ENCODE measurements at places on chromosomes 5 and 9.

DNA sequence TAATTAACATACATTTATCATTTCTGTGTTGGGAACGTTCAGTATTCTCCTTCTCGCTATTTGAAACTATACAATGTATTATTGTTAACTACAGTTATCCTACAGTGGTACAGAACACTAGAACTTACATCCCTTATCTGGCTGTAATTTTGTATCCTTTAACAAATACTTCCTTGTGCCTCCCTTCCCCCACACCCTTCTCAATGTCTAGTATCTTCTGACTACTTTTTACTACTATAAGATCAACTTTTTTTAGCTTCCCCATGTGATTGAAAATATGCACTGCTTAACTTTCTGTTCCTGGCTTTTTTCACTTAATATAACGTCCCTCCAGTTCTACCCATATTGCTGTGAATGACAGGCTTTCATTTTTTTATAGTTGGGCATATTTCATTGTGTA lies 253.5 kb downstream of the RAB3C start:
- no peak overlapping the region for H3K4me3 ChIP-seq
- H3K4me1 ChIP-seq, result no peaks in the 10 kb centered on the region
- no peak for DNase-seq
- H3K27me3 ChIP-seq, result peaks cover 3% of the 10 kb centered on the region
- peaks cover 2% of the 10 kb centered on the region for H3K36me3 ChIP-seq

GRCh38 chr5:115297031-115297430 lies 577 bp upstream of the CCDC112 start:
- peaks cover 12% of the 10 kb centered on the region for H3K4me1 ChIP-seq
- no peak overlapping the region for H3K27ac ChIP-seq
- no peak for DNase-seq
- peaks cover 5% of the 10 kb centered on the region for H3K36me3 ChIP-seq

DNA sequence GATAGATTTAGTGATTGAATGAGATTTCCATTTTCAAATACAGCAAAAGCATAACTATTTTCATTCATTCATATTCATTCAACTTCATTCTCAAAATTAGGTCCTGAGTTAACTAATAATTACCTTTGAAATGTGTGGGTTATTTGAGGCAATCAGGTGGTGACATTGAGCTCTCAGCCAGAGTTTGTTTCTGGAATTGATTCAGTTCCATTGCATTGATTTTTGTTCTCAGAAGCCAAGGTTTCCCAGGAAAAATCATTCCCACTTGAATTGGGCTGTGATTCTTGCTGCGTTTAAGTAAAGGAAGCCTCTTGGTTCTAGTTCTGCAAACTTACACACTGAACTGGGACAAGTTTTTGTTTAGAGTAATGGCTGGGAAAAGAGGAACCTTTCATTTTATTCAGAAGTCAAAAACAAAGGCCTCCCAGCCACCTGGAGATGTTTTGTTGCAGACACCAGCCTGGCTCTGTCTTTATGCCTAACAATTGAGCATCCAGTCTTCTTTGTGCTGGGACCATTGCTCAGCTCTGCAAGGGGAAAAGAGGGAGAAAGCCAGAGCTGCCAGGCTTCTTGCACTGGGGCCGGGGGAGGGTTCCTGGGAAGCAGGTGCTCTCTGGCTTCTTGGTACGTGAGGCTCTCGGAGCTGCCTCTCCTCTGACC lies 198.6 kb downstream of the TRIO start:
- H3K27me3 ChIP-seq, result no peaks in the 10 kb centered on the region
- H3K36me3 ChIP-seq, result peaks cover 39% of the 10 kb centered on the region
- H3K4me3 ChIP-seq, result no peak overlapping the region
- no peak overlapping the region for H3K27ac ChIP-seq
- DNase-seq, result no peak

DNA sequence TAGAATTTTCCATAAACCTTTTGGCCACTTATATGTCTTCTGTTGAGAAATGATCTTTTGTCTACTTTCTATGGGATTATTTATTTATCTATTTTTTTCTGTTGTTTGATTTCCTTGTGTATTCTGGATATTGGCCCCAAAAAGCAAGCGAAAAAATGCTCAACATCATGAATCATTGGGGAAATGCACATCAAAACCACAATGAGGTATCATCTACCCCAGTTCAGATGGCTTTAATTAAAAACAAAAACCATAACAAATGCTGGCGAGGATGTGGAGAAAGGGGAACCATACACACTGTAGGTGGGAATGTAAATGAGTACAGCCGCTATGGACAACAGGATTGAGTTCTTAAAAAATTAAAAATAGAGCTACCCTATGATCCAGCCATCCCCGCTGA lies 125.0 kb upstream of the LPCAT1 start:
- no peak overlapping the region for H3K4me3 ChIP-seq
- no peaks in the 10 kb centered on the region for H3K36me3 ChIP-seq
- DNase-seq, result no peak
- H3K27me3 ChIP-seq, result peaks cover 77% of the 10 kb centered on the region
- peaks cover 5% of the 10 kb centered on the region for H3K4me1 ChIP-seq

DNA sequence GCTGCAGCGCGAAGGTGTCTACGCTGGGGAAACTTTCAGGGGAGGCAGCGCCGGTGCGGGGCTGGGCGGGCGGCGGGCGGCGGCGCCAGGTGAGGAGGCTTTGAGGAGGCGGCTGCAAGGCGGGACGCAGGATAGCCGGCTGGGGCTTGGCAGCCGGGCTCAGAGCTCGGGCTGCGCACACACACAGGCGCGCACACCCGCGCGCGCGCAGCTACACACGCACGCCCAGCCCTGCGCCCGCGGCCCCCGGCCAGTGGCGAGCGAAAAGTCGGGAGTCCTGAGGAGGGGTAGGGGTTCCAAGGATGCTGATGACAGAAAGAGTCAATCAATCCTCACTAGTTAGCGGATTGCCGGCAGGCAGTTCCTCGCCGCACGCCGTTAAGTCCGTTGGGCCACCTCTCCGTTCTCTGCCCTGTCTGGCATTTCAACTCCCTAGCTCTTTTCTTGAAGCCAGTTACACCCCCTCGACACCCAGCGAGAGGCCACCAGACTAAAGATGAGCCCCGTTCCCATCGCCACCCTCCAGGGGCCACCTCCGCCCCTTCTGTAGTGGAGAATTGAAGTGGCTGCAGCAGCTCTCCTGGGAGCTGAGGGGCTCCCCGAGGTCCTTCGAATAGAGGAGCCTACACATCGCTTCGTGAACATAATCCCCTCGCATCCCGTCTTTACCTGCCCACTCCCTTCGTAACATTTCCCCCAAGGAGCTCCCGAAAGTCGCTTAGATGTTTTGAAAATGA lies 1640.3 kb upstream of the C9orf72 start:
- peaks cover 81% of the 10 kb centered on the region for H3K27me3 ChIP-seq
- DNase-seq, result no peak
- peak within 1 kb of the TSS; percentile 62 for H3K27ac ChIP-seq
- H3K4me3 ChIP-seq, result peak within 1 kb of the TSS; percentile 89
- peaks cover 37% of the 10 kb centered on the region for H3K4me1 ChIP-seq

DNA sequence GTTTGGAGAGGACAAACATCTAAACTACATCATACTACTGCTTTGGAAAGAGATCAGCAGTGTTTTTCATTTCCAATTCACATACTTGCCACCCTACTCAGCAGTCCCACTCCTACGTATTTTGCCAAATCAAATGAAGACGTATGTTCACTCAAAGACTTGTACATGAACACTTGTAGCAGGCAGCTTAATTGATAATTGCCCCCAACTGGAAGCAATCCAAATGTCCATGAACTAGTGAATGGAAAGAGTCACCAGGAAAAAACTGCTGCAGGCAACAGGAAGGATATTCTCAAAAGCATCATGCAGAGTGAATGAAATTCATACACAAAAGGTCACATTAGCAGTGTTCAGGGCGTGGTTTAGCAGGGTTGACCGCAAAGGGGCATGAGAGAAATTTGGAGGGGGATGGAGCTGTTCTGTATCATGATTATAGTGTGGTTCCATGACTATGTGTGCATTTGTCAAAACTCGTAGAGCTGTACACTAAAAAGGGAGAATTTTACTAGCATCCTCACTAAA lies 38.8 kb downstream of the PAEP start:
- H3K4me1 ChIP-seq, result no peaks in the 10 kb centered on the region
- H3K4me3 ChIP-seq, result no peak overlapping the region
- no peak for DNase-seq
- peaks cover 21% of the 10 kb centered on the region for H3K27me3 ChIP-seq

DNA sequence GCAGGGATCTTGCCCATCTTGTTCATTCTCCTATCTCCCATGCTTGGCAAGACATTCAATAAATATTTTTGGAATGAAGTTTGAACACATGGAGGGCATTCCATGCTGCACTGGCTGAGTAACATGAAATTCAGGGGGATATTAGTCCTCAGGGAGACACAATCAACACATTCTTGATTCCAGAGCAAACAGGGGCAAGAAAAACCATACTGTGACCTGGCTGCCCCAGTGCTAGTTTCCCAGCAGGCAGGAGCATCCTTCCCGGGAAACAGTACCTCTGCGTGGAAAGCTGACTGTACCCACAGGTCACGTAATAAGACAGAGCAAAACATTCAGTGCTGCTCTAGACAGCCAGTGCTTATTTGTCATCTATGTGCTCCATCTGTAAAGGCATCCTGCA lies 66.3 kb upstream of the SPOCK1 start:
- peaks cover 37% of the 10 kb centered on the region for H3K27me3 ChIP-seq
- H3K4me3 ChIP-seq, result no peak overlapping the region
- H3K36me3 ChIP-seq, result no peaks in the 10 kb centered on the region
- H3K4me1 ChIP-seq, result peaks cover 4% of the 10 kb centered on the region
- H3K27ac ChIP-seq, result no peak overlapping the region

DNA sequence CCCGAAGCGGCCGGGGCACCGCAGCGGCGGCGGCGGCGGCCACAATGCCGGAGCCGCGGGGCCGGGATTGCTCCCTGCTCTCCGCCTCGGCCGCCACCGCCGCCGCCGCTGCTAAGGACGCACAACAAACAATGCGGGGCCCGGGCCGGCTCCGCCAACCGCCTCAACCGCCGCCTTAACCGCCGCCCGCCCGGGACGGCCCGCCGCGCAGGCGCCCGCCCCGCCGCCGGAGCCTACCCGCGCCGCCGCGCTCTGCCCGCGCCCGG lies 254 bp downstream of the STRBP start:
- H3K27me3 ChIP-seq, result peaks cover 49% of the 10 kb centered on the region
- H3K27ac ChIP-seq, result no peak overlapping the region
- no peaks in the 10 kb centered on the region for H3K36me3 ChIP-seq
- no peak for DNase-seq
- H3K4me1 ChIP-seq, result peaks cover 21% of the 10 kb centered on the region

GRCh38 chr5:160555971-160556631 lies 134.4 kb downstream of the PTTG1 start:
- H3K4me1 ChIP-seq, result peaks cover 24% of the 10 kb centered on the region
- no peak overlapping the region for H3K27ac ChIP-seq
- H3K27me3 ChIP-seq, result peaks cover 4% of the 10 kb centered on the region
- H3K36me3 ChIP-seq, result no peaks in the 10 kb centered on the region

- H3K27ac ChIP-seq, result no peak overlapping the region
- H3K36me3 ChIP-seq, result no peaks in the 10 kb centered on the region
- no peak for DNase-seq
- peaks cover 3% of the 10 kb centered on the region for H3K4me1 ChIP-seq
- H3K4me3 ChIP-seq, result no peak overlapping the region
Observed at GRCh38 chr9:95778957-95779356, 96.5 kb upstream of the ERCC6L2 start.

DNA sequence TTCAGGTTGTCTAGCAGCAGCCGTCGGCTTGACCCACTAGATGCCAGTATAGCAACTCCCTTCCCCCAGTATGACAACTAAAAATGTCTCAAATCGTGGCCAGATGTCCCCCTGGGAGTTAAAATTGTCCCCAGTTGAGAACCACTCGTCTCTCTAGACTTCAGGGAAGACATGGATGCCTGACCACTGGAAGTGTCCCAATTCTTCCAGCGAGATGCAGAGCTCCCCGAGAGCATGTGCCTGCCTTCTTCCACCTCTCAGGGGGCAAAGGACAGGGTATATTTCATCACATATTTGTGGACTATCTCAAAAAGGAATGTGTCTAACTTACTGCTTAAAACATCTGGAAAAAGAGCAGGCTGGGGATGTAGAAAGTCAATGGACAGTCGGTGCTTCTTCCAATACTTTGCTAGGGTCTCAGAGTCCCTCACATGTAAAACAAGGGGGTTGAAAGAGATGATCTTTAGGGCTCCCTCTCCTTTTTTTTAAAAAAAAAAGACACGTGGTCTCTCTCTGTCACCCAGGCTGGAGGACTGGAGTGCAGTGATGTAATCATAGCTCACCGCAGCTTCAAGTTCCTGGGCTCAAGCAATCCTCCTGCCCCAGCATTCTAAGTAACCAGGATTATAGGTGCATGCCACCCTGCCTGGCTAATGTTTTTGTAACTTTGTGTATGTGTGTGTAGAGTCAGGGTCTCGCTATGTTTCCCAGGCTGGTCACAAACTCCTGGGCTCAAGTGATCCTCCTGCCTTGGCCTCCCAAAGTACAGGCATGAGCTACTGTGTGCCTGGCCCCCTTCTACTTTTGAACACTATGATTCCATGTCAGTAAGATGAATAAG lies 190.6 kb downstream of the DAB2IP start:
- no peaks in the 10 kb centered on the region for H3K4me1 ChIP-seq
- no peaks in the 10 kb centered on the region for H3K27me3 ChIP-seq
- H3K27ac ChIP-seq, result no peak overlapping the region
- no peak overlapping the region for H3K4me3 ChIP-seq
- DNase-seq, result no peak

DNA sequence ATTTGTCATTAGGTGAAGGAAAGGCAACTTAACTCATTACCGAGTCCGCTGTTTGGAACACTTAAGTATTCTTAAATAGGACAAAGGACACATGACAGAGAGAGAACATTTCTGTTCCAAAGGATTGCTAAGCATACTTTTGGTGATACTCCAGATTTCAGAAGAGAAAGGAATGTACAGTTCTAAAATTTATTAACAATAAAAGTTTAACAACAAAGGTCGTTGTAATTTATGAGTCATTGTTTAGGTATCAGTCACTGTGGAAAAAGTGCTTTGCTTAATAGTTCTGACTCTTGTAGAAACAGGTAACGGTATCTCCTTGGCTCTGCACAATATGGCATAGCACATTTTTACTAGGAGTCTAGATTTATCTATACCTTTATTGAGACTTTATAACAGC lies 36.3 kb upstream of the PAM start:
- peaks cover 5% of the 10 kb centered on the region for H3K4me1 ChIP-seq
- no peaks in the 10 kb centered on the region for H3K27me3 ChIP-seq
- no peak overlapping the region for H3K4me3 ChIP-seq
- H3K36me3 ChIP-seq, result no peaks in the 10 kb centered on the region

GRCh38 chr9:114161513-114161912 lies 6.2 kb downstream of the COL27A1 start:
- no peak for DNase-seq
- H3K4me1 ChIP-seq, result peaks cover 31% of the 10 kb centered on the region
- H3K4me3 ChIP-seq, result no peak overlapping the region
- H3K27me3 ChIP-seq, result no peaks in the 10 kb centered on the region
- H3K27ac ChIP-seq, result no peak overlapping the region
